Stimulated activated naive CD8-positive, alpha-beta T cell treated with anti-CD3 and anti-CD28 coated beads, Interleukin-15, amount 100 ng/mL, for 72 hours (primary cell): ENCODE measurements at places on chromosomes 5 and 9.

DNA sequence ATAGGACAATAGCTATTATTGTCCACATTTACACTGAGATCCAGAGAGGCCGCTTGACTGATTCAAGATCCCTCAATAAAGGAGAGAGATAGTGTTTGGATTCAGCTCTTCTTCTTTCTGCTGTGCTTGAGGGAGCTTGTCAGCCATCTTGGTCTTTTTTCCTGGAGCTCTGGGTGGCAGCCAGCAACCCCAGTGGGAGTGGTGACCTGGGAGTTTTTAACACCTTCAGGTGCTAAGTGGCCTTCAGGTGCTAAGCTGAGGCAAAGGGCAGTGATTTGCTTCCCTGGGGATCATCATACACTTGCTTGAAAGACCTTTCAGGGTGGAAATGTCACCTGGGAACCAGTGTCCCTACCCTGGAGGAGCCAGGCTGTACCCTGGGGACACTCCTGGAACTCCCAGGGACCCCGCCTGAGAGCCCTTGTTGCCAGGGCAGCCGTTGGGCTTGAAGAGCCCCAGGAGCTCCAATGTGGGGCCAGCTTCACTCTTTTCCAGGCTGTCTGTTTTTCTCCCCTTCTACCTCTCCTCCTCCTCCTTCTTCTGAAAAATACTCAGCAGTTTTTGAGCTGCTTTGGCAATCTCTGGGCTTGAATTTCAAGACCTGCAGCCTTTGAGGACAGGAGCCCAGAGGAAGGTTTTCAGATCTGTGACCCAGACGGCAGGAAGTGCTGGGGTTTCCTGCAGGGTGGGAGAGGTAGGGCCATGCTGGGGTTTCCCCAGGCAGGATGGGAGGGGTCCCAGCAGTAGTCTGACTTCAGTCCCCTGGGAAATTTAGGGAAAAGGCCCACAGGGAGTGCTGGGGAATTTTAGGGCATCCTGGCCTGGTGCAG is 59.7 kb downstream of the FGF18 start:
- DNase-seq: no peak

- DNase-seq: no peak
These were observed 75.4 kb downstream of the OSMR start for GRCh38 chr5:38921174-38921573.

DNA sequence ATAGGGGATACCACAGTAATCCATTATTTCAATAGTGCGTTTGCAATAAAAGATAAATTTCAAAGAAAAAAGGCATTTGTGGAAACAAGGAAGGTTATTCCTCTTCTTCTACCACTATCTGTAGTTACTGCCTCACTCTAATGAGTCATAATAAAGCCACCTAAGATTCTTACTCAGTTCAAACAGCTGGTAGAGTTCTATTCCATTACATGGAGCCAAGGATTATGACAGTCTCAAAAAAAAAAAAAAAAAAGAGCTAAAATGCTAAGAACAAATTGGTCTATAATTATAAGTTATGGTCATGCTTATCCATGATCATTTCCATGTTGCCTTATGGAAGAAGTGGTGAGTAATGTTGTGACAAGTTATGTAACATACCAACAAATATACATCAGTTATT is 46.3 kb downstream of the DENND1A start:
- DNase-seq: no peak

DNA sequence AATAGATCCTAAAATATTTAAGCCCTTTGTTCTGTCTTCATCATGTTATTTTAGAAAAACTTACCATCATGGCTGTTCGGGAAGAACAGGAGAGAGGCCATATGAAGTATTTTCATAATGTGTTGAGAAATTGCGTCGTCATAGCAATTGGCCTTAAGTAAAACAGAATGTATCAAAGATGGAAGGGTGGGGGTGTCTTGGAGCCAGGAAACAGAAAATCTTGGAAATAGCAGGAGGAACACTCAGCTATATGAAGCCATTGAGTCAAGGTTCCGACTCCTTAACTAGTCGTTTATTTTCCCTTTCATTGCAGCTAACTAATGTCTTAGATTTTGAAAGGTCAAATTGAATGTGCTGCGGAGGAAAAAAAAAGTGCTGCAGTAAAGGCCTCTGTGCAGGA is 1.3 kb downstream of the SPTAN1 start:
- DNase-seq: no peak

DNA sequence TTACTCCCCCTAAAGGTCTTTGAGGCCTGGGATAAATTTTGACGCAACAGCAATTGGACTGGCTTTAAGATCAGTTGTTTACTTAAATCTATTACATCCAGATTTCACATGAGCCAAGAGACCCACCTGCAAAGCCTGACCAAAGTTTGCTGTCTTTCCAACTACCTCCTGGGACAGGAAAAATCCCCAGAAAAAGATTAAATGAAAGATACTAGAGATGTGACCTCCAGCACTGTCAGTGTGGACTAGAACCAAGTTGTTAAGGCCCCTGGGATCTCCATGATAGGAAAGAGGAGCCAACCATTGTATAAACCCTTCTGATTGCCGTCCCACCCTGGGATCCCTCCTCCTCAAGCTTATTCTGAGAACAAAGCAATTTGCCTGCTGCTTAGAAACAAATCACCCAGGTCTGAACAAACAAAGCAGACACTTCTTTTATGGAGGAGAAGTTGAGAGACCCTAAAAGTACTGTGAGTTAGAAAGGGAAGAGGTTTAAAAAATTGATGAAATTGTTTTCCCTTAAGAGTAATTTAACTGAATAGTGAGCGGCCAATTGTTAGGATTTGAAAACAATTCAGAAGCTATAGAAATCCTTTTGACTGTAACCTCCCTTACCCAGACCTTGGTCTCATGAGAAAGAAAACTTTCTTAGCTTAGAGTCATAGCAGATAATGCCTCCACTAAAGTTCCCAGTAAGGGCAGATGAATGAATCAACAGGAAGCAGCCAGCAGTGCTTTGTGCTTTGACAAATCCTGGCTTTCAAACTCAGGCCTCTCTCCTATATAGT is 255.2 kb downstream of the TMEM167A start:
- no peak for DNase-seq
